ENCODE measurements at places on chromosomes 11 and 22.

GRCh38 chr11:37988031-37988430, 1390.0 kb upstream of the RAG2 start:
- DNase-seq: no peak

DNA sequence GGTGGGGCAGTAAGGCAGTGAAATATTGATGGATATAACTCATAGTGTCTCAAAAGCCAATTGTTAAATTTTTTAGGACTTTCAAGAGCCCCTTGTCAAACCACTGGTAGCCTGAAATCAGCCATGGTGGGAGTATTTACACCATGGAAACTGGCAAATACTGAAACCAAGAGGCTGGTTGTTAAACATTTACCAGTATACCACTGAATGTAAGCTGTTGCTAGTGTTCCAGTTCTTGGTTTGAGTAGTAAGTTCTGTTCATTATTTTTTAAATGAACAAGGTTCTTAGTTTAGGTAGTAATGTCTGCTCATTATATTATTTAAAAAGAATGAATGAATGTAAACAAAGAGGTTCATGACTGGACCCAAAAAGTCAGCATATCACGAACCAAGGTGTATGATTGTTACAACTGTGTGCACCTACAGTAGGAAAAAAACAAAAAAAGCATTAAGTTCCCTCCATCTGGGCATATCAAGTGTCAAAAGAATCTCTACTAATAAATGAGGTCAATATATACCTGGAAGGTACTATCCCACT, 4.5 kb upstream of the EIF3F start:
- no peak for DNase-seq

- DNase-seq: no peak
Measured at GRCh38 chr11:3860375-3860774, 4.9 kb downstream of the STIM1 start.

- DNase-seq: no peak
Measured at GRCh38 chr11:13329670-13330356, 52.2 kb downstream of the BMAL1 start.

GRCh38 chr11:95660038-95660437, 129.5 kb downstream of the FAM76B start:
- DNase-seq: no peak

- no peak for DNase-seq
Measured at GRCh38 chr11:61616434-61616833, 35.6 kb upstream of the SYT7 start.

DNA sequence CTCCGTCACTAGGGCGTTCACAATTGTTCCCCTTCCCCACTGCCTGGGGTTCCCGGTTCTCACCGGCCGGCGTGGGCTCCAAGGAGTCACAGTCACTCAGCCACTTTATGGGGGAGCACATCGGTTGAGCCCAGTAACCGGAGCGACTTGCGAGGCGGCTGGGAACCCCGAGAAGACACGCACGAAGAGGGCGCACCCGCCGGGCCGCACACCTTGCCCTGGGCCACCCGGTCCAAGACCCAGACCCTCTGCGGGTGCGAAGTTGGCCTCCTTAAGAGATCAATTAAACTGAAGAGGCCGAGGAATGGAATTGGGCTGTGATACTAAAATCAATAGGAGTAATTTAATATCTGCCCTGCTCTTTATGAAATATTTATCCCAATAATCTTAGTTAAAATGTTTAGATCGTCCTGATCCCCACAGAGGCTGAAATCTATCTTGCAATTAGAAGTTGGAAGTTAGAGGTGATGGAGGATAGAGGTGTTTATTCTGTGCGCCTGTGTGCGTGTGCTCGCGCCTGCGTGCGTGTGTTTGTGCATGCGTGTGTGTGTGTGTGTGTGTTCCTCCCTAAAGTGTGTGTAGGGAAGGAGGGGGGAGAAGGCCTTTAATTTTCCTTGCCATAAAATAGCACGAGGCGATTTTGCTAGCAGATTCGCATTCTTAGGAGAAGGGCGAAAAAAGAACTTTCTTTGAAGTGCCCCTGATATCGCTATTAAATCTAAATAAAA, 954 bp upstream of the MN1 start:
- DNase-seq: no peak

- no peak for DNase-seq
Measured at GRCh38 chr22:31637891-31638618, 24.0 kb downstream of the PISD start.

DNA sequence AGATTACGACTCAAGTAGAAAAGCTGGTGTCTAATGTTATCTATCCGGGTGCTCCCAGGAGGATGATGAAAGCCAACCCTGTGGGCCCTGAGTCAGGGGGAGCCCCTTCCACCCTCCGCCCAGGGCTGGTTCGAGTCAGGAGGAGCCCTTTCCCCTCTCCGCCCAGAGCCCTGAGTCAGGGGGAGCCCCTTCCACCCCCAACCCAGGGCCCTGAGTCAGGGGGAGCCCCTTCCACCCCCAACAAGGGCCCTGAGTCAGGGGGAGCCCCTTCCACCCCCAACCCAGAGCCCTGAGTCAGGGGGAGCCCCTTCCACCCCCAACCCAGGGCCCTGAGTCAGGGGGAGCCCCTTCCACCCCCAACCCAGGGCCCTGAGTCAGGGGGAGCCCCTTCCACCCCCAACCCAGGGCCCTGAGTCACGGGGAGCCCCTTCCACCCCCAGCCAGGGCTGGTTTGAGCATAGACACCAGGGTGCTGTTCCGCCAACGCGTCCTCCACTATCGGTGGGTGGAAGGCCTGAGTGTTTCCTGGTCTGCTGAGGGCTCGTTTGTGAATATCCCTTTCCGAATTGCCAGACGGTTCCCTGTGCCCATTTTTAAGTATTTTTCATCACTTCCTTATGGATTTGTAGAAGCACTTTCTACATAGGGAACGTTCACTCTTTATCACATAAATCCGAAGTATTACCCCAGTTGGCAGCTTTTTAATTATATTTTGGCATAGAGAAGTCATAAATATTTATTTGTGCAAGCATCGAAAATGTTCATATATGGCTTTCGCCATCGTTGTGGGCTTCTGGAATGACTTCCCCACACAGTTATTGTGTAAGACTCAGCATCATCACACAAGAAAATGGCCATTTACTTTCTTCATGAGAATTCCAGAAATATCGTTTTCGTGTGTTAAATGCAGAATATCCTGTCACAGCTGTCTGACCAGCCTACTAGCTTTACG, 380.6 kb downstream of the BRD1 start:
- no peak for DNase-seq

GRCh38 chr11:3832816-3833215, 7.9 kb downstream of the RHOG start:
- DNase-seq: no peak

DNA sequence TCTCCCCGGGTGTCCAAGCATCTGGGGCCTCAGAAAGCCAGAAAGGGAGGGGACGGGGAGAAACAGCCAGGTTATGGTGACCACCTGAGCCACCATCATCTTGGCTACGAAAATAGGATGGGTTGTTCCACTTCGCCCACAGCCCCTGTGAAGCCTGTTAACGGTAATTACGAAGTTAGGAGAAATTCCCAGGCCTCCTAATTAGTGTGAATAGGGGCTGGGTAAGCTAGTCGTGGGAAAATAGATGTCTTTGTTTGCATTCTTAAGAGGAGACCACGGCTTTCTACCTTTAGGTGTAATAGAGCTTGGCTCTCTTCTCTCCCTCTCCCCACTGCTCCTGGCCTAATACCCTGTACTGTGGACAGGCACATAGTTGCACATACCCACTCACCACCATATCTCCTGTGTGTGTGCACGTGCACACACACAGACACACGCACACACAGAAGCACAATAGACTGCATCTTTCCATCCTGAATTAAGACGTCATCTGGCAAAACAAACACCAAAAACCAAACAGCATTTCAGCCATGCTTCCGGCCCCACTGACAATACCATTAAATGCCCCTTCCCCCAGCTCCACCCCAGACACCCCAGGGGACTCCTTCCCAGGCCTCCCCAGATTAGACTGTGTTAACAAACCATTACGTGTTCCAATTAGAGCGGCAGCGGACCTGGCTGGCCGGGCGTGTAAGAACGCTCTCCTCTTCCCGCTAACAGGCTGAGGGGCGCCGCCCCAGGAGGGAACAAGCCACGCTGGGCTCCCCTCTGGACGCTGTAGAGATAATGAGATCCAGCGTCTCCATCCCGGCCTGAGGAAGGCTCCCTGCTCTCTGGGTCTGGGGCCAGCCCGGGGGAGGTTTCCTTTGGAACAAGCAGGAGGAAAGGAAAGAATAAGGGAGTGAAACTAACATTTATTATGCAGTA, 72.8 kb downstream of the TP53I11 start:
- no peak for DNase-seq

GRCh38 chr22:44143579-44143978, 37.1 kb upstream of the PARVG start:
- DNase-seq: no peak
